ENCODE measurements at places on chromosomes 4 and X. TPM values are rescaled to one million over a fixed set of nuclear protein-coding genes. Genes with fewer than 3 reads are reported as not detected.

DNA sequence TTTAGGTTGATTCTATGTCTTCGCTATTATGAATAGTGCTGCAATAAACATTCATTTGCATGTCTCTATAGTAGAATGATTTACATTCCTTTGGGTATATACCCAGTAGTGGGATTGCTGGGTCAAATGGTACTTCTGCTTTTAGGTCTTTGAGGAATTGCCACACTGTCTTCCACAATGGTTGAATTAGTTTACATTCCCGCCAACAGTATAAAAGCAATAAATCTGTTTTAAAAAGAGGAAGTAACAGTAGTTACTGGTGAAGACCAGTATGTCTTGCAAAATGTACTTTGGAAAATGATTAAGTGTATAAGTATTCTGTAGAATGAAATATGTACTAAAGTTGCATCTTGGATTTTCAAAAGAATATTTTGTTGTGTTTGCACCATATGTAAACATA lies 77.3 kb downstream of the SHROOM4 start:
- no peak for DNase-seq

Gene DDX53
- total RNA-seq = not detected

Gene ATP1B4
- not detected for total RNA-seq

- no peak for DNase-seq
Observed at GRCh38 chr4:46870411-46870810, 38.6 kb downstream of the COX7B2 start.

DNA sequence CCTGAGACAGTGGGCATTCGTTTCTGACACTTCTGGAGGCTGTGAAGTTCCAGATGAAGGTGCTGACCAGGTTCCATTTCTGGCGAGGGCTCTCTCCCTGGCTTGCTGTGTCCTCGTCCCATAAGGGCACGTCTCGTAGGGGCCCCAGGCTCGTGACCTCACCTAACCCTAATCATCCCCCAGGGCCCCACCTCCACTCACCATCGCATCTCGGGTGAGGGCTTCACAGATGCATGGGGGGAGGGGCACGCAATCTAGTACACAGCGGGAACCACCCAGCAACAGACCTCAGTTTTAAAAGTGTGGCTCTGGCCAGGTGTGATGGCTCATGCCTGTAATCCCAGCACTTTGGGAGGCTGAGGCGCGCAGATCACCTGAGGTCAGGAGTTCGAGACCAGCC lies 22.1 kb downstream of the PDE6B start:
- DNase-seq = no peak

Gene SCFD2
- 27.2 TPM for total RNA-seq

DNA sequence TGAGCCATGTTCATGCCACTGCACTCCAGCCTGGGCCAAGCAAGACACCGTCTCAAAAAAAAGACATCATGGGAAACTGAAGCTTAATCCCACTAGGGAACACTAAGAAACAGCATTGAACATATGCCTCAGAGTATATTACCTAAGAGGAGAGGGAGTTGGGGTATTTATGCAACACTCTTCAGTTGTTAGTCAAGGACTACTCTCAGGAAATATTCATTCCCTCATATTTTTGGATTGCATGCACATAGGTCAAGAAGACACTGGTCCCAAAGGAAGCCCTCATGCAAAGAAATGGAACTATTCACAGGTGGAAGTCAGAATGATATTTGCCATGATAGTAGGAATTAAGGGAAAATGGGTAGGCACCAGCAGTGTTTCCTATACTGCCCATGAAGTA lies 22.8 kb upstream of the PAPSS1 start:
- no peak for DNase-seq

GRCh38 chr4:105274504-105274903 lies 127.8 kb downstream of the TET2 start:
- no peak for DNase-seq

DNA sequence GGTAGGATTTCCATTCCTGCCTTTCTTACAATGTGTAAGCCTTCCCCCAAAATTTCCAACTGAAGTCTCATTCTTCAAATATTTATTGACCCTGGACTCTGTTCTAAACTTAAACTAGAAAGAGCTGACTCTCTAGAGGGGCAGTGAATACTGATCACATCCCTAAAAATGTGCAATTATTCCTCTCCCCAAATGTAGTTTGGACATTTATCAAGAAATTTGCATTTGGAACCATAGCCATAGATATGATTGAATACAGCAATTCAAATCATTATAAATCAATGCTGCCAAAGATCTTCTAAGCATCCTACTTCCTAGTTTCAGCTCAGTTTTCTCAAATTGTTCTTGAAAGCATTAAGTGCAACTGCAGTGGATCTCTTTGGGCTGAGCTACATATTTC lies 525.7 kb downstream of the RAB28 start:
- no peak for DNase-seq

- DNase-seq = peak; percentile 24
Observed at GRCh38 chr4:98260047-98260578, 1.1 kb upstream of the RAP1GDS1 start.

DNA sequence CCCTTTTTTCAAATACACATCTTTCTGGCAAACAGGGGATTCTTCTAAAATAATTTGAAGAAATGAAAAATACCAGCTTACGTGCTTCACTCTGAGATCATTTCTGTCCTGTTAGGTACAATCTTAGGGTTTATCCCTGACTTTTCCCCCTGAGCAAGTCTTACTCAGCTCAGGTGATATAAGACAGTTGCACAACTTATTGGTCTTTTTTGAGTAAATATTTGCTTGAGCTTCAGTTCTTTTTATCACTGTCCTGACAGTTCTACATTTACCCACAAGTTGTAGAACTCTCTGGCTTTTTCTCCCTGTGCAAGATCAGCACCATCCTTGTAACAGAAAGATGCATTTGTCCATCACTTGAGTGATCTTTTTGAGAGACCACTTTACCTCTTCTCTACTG lies 84.9 kb downstream of the MID1IP1 start:
- no peak for DNase-seq

Gene PAGE4
- total RNA-seq = not detected

Gene ITM2A
- total RNA-seq = not detected

DNA sequence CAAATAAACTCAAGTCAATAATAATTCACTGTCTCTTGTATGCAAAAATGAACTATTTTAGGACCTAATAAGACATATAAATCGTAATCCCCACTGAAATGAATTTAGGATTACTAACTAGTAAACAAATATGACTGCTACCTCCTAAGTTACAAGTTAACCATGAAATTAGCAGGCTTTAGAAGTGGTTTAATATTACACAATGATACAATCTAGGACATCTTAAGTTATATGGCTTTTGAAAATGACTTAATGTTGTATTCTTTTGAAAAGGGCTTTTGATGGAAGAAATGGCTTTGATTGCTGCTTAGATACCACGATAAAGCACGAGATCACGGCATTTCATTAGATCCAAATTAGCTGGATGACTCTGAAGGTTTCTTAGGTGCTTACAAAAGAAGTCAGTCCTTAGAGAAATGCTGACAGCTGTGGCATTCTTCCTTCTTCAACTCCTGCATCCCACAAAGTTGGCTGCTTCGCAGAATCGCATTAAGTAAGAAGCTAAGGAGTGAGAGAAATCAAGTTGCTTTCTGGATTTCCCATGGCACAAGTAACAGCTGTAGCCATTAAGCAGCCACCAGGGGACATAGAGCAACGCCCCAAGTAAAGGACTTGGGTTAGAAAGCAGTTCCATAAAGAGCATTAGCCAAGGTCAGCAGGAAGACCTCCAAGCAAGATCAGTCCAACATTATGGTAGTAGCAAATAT lies 6.9 kb downstream of the SLC10A7 start:
- no peak for DNase-seq

GRCh38 chr4:20403846-20404245 lies 152.1 kb downstream of the SLIT2 start:
- no peak for DNase-seq

GRCh38 chr4:107931775-107932321 lies 499 bp downstream of the CYP2U1 start:
- DNase-seq = peak; percentile 79

GRCh38 chr4:8326206-8326605 lies 56.7 kb downstream of the HTRA3 start:
- no peak for DNase-seq

DNA sequence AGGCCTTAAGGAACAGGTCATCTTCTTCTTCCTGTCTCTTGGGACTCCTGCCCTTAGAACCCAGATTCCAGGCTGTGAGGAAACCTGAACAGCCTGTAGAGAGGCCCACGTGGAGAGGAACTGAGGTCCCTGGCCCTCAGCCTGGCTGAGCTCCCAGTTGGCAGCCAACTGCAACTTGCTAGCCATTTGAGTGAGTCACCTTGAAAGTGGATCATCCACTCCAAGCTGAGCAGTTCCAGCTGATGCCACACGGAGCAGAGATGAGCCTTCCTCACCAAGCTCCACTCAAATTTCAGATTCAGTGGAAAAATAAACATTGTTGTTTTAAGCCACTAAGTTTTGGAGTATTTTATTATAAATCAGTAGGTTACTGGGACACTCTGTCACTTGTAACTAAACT lies 392.5 kb downstream of the BCOR start:
- DNase-seq = no peak

Gene NEUROG2
- not detected for total RNA-seq

DNA sequence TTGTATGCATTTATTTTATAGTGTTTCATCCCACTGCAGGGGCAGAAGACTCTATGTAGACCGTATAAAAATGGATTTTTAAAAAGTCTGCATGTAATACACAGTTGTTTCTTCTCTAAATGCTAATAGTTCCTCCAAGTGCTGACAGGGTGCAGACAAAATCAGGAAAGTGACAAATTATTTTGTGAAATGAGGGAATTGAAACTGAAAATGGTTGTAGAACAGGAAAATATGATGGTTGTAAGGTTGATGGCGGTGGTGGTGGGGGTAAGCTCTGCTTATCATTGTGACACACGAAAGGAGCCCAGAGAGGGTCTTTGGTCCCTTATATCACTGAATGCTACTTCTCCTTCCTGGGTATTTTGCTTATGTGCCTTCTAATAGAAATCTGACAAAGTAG lies 4.3 kb downstream of the IL15 start:
- DNase-seq = no peak

DNA sequence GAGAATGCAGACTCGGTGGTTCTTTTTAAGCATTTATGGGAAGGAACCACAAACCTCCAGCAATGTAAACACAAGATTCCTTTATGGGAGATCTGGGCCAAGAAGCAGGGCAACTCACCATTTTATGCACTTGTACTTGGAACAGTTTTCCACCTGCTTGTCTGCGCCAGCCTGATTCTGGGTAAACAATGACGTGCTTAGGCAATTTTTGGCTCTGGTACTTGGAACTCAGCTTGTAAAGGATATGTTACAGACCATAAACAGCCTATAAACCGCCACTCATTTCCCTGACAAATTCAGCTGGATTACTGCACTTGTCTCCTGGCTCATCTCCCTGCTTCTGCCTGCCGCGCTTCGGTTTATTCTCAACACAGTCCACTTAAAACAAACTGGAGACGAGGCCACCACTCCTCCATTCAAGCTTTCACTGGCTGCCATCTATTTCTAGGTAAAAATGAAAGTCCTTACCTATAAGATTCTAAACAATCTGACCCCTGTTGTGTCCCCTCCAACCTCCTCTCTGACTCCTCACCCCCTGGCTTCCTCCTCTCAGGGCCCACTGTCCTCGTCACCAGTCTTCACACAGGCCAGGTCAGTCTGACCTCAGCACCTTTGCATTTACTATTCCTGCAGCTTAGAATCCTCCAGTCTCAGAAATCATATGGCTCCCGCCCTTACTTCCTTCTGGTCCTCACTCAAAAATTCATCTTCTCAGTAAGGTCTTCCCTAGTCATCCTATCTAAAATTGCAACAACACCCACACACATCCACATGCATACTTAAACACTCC lies 205.9 kb upstream of the GALNT7 start:
- no peak for DNase-seq

Gene FAM236A
- total RNA-seq = not detected

- DNase-seq = peak; percentile 70
Observed at GRCh38 chr4:103076747-103077347, at the start of gene SLC9B2. Gene SLC9B2, minus strand, starts transcription at chr4:103076761. Its CDS starts 9,211 bp downstream, at chr4:103067550.

DNA sequence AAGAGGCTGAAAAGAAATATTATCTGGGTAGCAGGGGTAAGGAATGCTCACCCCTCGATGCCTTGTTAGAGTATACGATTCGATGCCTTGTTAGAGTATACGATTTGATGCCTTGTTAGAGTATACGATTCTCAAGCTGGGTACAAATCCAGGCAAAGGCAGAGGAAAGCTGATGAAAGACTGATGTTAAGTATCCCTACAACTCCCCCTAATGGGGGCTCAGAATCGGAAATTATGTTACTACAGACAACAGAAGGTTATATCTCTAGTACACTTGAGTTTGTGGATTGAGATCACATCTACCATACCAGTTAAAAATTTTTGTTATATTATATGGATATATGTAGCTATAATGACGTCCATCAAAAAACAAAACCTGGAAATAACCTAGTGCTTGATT lies 4.8 kb downstream of the LRRC66 start:
- no peak for DNase-seq

GRCh38 chrX:8447368-8447767 lies 17.3 kb upstream of the VCX3B start:
- DNase-seq = no peak

- DNase-seq = peak; percentile 85
Observed at GRCh38 chr4:89110986-89111832, at the start of gene TIGD2. Gene TIGD2, plus strand, starts transcription at chr4:89111533. Its CDS starts 1,442 bp downstream, at chr4:89112975.

DNA sequence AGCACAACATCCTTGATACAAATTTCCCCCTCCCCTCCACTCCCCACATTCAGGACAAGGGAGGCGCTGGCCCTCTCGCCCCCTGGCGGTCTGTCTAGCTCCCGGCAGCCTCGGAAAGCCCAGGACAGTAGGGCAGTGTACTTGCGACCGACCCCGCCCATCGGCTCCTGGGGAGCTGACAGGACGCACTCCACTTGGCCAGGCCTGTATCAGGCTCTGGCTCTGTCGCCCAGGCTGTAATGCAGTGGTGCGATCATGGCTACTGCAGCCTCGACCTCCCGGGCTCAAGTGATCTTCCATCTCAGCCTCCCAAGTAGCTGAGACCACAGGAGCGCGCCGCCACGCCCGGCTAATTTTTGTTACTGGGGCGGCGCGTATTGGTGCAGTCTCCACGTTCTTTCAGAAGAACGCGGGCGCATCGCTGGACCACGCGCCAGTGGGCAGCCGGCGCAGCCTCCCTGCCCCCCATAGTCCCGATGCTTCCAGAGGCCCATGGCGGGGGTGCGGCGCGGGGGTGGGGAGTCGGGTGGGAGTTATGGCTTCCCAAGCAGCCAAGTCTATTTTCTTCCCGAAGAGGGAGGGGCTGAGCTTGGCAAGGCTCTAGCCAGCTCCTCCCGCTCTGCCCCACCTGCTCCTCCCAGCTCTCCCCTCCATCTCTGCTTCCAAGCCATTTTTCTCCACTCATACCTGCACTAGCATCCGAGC lies 7.8 kb upstream of the AKAP14 start:
- DNase-seq = peak; percentile 60

Gene ADRA2C
- 0.21 TPM for total RNA-seq

GRCh38 chr4:87019246-87019791 lies 84.5 kb downstream of the AFF1 start:
- DNase-seq = no peak

Gene SSX4B
- total RNA-seq = not detected

- DNase-seq = peak; percentile 39
Observed at GRCh38 chr4:18366892-18367291, 345.3 kb upstream of the LCORL start.

Gene NWD2
- total RNA-seq = not detected

GRCh38 chr4:121030711-121031110 lies 41.6 kb downstream of the NDNF start:
- DNase-seq = no peak

Data from OCI-LY7 (cell line).